ENCODE measurements at places on chromosomes 1 and 21.

GRCh38 chr21:31706562-31706961 lies 25.4 kb downstream of the SCAF4 start:
- no peak for DNase-seq

GRCh38 chr1:246582301-246583055 lies 16.2 kb downstream of the CNST start:
- no peak for DNase-seq

DNA sequence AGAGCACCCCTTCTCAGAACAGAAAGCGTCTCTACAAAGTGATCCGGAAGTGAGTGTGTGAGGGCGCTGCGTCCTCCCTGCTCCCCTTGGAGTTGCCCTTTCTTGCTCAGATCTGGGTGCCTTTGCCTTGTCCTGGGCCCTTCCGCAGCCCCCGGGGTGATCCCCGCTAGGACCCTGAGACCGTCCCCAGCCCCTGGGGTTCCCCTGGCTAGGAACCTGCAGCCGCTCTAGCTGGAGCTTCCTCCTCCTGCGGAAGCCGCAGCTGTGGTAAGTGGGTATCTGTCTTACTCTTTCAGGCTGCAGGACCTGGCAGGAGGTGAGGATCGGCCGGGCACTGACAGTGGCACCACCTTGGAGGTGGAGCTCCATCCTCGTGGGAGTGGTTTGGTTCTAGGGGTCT lies 11.2 kb downstream of the RRP1 start:
- no peak for DNase-seq

- DNase-seq = no peak
Observed at GRCh38 chr1:160541622-160542302, 18.7 kb upstream of the SLAMF6 start.

DNA sequence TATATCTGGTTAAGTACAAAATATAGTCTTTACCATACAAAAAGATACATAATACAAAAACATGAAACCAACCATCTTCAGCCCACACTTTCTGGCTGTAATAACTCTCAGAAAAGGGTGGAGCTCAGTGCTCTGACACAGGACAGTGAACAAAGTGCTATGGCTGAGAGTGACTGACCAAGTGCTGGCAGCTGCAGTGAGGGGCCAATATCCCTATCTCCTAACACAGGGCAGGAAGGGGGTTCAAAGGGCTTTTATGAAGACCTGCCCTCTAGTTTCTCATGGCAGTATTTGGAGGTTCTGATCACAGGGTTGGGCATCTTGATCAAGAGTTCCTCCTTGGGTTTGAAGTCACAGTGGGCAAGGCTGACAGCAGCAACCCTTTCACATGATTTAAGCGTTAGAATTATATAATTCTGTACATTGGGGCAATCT lies 3.9 kb downstream of the TXNIP start:
- no peak for DNase-seq
